Stimulated activated CD8-positive, alpha-beta memory T cell treated with anti-CD3 and anti-CD28 coated beads, Interleukin-15, amount 100 ng/mL, for 1 hour (primary cell): ENCODE measurements at places on chromosomes 16 and 17.

GRCh38 chr16:15873301-15873700, 15.1 kb downstream of the CEP20 start:
- no peak for DNase-seq

GRCh38 chr17:72413077-72414031, 292.5 kb downstream of the SOX9 start:
- DNase-seq = no peak

GRCh38 chr16:1335996-1336395, 2.6 kb downstream of the BAIAP3 start:
- DNase-seq = no peak

- no peak for DNase-seq
Measured at GRCh38 chr17:2799653-2800052, 3.4 kb downstream of the RAP1GAP2 start.

GRCh38 chr16:69444873-69445517, 20.6 kb downstream of the CYB5B start:
- DNase-seq = no peak

- DNase-seq = no peak
Measured at GRCh38 chr17:45313996-45314740, 2.7 kb downstream of the MAP3K14 start.

- no peak for DNase-seq
Measured at GRCh38 chr17:79841369-79842135, 2.3 kb upstream of the CBX4 start.

DNA sequence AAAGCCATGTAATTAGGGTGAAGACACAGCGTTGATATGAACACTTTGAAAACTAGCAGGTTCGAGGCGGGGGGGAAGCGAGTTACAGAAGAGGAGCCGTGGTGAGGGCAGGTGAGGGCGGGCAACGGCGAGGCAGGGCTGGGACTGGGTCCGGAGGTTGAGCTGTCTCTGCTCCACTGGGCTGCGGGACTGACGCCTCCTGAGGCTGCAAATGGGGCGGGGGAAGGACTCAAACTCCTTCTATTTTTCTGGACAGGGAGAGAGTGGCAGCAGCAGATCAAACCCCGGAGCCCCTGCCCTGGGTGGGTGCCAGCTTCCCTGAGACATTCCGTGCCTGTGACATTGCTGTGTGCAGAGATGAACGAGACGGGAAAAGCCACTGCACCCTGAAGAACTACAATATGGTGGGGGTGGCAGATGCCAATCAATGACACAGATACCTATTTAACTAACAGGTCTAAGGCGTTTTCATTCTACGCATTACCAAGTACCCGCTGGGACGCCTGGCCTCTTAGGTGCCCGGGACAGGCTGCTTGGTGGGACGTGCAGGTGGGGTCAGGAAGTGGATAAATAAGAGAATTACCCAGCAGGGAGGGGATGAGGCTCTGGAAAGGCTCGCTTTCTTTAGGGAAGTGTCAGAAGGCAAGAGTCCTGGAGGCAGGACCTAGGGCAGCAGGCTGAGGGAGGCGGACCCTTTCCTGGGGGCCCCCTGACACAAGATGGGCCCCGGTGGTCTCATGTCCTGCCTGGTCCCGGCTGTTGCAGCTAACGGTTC, 30.4 kb downstream of the RPH3AL start:
- DNase-seq = no peak

DNA sequence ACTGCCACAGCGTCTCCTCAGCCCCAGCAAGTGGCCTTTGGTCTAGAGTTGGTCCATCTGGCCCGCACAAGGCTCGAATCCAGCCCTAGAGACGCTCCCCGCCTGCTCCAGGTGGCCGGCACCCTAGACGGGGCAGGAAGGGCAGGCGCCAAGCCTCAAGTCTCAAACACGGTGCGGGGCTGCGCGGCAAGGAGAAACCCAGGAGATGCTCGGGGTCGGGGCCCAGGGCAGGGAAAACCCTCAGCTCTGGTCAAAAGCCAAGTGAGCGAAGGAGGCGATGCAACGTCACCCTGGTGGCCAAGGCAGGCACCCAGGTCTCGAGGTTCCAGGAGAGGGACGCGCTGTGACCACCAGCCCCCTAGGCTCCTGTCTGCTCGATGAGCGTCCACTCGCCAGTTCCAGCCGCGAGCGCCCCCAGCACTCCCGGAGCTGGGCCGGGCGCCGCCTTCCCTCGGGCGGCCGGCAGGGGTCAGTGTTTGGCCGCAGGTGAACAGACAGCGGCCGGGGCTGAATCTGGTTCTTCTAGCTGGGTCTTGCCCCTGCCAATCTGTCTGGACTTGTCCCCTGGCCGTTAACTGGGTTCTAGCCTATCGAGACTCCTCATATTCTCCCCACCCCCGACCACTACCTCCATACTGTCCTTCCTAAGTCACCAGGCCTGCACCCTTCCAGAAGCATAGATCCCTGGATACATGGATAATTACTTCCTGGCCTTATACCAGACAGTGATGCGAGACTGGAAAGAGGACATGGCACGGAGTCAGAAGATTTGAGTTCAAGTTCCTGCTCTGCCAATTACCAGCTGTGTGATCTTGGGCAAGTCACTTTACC, 44.0 kb downstream of the PRAC1 start:
- peak; percentile 42 for DNase-seq

DNA sequence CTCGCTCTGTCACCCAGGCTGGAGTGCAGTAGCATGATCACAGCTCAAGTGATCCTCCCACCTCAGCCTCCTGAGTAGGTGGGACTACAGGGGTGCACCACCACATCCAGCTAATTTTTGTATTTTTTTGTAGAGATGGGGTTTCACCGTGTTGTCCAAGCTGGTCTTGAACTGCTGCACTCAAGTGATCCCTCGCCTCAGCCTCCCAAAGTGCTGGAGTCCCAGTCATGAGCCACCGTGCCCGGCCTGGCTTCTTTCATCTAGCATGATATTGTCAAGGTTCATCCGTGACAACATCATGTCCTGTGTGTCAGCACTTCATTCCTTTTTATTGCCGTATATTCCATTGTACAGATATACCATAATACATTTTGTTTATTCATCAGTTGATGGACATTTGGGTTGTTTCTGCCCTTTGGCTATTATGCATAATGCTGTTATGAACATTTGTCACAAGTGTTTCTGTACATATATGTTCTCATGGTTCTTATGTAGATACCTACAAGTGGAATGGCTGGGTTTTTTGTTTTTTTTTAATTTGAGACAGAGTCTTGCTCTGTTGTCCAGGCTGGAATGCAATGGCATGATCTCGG, 3.4 kb upstream of the GHDC start:
- no peak for DNase-seq

- no peak for DNase-seq
Measured at GRCh38 chr16:89742948-89743347, 21.6 kb downstream of the ZNF276 start.

GRCh38 chr16:1771188-1771863, at the start of gene NME3:
TSS of gene NME3 (minus strand) at chr16:1771543. CDS start at chr16:1771534, 9 bp downstream.
- DNase-seq = peak; percentile 46

- DNase-seq = no peak
Measured at GRCh38 chr16:67979955-67980678, at the start of gene DPEP3. TSS of gene DPEP3 (minus strand) at chr16:67980499. CDS start at chr16:67980380, 119 bp downstream.

- no peak for DNase-seq
Measured at GRCh38 chr17:57487573-57487972, 231.2 kb downstream of the MSI2 start.

GRCh38 chr17:2202996-2203575, 100.5 kb downstream of the SMG6 start:
- no peak for DNase-seq

- DNase-seq = no peak
Measured at GRCh38 chr16:71903608-71904007, 8.3 kb downstream of the IST1 start.

DNA sequence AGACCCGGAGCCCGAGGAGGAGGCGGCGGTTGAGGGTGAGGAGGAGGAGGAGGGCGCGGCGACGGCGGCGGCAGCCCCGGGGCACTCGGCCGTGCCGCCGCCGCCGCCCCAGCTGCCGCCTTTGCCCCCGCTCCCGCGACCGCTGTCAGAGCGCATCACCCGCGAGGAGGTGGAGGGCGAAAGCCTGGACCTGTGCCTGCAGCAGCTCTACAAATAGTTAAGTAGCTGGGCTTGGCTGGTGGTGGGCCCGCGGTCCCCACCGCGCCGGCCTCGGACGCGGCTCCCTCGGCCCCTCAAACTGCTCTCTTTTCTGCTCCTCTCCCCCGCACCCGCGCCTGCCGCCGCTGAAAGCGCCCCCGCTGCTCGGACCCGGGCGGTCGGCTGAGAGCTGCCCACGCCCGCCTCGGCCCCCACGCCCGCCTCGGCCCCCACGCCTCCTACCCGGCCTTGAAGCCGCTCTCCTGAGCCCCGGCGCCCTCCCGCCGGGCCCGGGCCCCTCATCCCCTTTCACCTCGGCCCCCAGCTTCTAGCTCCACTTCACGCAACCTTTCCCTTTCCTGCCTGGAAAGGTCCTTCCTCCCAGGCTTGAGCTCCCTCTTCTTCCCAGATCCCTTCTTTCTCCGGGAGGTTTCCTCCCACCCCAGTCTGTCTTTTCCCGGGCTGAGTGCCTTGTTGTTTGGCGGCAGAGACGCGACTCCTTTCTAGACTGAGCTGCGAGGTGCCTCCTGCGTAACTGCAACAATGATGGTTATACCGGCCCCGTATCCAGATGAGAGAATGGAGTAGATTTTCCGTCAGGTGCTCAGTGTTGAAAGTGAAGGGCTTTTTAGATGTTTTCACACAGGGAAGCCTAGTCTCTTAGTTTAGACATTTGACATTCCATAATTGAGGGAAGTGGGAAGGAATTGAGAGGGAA, 850 bp downstream of the PPM1E start:
- DNase-seq = no peak

- DNase-seq = no peak
Measured at GRCh38 chr16:79261481-79261940, 339.0 kb downstream of the MAF start.

DNA sequence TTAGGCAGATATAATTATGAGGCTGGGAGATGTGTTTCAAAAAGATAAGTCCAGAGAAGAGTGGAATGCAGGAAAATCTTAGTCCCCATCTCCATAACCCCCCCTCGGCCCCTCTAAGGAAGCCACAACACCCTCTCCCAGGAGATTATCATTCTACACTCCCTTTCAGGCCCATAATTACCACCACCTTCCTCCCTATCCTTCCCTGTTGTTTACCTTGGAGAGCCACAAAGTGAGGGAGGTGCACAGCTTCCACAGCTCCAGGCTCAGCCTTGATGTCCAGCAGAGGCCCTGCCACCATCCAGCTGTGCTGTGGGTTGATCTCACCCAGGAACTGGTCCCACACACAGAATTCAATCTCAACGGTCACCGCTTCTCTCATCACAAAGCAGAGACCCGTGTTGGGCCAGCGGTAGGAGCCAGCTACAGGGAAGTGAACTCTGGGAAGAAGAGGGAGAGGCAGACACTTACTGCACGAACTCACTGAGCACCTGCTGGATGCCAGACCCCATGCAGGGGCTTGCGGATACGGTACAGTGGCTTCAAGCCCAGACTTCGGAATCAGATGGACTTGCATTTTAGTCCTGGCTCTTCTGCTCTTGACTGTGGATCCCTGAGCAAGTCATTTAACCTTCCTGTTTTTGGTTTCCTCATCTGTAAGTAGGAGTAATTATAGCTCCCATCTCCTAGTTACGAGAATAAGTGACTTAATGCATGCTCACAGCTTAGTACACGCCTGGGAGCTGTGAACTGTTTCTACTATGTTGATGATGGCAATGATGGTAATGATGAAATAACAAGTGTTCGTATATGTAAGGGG, 44.1 kb downstream of the MIS12 start:
- DNase-seq = no peak

DNA sequence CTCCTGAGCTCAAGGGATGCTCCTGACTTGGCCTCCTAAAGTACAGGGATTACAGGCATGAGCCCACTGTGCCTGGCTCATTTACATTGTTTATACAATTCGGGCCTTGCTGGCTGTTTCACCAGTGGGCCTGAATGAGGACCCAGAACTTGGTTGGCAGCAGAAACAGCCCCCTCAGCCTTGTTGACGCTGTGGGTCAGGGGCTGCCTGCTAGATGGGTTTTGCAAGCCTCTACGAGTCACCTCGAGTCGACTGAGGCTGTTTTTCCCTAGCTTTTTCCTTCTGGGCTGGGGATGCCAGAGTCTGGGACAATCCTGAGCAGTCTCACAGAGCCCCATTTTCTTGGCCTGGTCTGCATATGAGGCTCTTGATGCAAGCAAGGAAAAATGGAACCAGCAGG, 16.1 kb downstream of the PPL start:
- DNase-seq = no peak

DNA sequence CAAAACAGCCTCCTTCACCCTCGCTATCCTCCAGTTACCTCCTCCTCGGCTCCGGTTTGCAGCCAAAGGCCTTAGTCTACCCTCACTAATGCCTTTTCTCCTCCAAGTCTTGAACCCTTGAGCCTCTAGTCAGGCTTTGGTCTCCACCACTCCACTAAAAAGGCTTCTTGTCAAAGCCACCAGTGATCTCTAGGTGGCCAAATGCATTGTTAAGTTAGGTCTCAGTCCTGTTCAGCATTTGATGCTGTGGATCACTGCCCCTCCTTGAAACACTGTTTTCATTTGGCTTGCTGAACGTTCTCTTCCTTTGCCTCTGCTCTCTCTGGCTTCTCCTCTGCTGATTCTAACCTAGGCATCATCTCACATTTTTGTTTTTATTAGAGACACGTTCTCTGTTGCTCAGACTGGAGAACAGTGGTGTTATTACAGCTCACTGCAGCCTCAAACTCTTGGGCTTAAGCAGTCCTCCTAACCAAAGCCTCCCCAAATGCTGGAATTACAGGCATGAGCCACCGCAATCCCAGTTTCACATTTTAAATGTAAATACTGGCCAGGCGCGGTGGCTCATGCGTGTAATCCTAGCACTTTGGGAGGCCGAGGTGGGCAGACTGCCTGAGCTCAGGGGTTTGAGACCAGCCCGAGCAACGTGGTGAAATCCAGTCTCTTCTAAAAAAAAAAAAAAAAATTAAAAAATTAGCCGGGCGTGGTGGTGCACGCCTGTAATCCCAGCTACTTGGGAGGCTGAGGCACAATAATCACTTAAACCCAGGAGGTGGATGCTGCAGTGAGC, 1.1 kb downstream of the SGF29 start:
- no peak for DNase-seq
